ENCODE measurements at places on chromosomes 5 and 9.

- H3K27ac ChIP-seq: 0 out of 2 replicates have a peak overlapping the region, but pooled peaks have one; percentile 16
Measured at GRCh38 chr5:89991592-89991991, 418.0 kb downstream of the CETN3 start.

DNA sequence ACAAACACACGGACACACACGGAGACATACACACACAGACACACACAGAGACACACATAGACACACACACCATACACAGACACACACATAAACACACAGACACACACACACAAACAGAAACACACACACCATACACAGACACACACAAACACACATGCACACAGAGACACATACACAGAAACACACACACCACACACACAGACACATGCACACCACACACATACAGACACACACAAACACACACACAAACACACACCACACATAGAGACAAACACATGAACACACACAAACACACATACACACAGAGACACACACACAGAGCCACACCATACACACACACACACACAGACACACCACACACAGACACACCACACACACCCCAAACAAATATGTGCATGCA lies 152.7 kb upstream of the FOXD4L5 start:
- H3K27me3 ChIP-seq: no peaks in the 10 kb centered on the region
- no peaks in the 10 kb centered on the region for H3K36me3 ChIP-seq
- no peak overlapping the region for H3K27ac ChIP-seq
- no peaks in the 10 kb centered on the region for H3K4me1 ChIP-seq

- no peaks in the 10 kb centered on the region for H3K4me1 ChIP-seq
- DNase-seq: no peak
- H3K36me3 ChIP-seq: no peaks in the 10 kb centered on the region
- no peak overlapping the region for H3K27ac ChIP-seq
- no peaks in the 10 kb centered on the region for H3K27me3 ChIP-seq
Measured at GRCh38 chr9:135882011-135882410, 25.3 kb downstream of the CAMSAP1 start.

DNA sequence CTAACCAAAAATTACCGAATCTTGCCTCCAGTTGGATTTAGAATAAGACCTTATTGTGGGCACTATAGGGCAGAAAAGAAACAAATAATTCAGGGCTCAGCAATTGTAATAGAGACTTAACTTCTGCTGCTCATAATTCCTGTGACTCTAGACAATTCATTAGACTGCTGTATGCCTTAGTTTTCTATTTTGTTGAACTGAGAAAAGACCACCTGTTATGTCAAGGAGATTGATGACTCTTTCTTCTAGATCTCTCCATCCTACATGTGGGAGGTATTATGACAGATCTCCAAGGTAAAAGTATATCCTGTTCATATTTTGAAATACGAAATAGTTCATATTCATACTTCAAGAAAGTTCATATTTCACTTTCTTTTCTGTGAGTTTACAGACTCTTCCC lies 605.1 kb downstream of the PSAT1 start:
- H3K27ac ChIP-seq: no peak overlapping the region
- H3K27me3 ChIP-seq: no peaks in the 10 kb centered on the region
- H3K4me1 ChIP-seq: no peaks in the 10 kb centered on the region
- DNase-seq: no peak
- no peak overlapping the region for H3K4me3 ChIP-seq
- no peaks in the 10 kb centered on the region for H3K36me3 ChIP-seq

GRCh38 chr9:38432922-38433510 lies 8.8 kb upstream of the IGFBPL1 start:
- H3K27me3 ChIP-seq: no peaks in the 10 kb centered on the region
- H3K27ac ChIP-seq: no peak overlapping the region
- no peaks in the 10 kb centered on the region for H3K4me1 ChIP-seq
- H3K4me3 ChIP-seq: no peak overlapping the region
- no peaks in the 10 kb centered on the region for H3K36me3 ChIP-seq

DNA sequence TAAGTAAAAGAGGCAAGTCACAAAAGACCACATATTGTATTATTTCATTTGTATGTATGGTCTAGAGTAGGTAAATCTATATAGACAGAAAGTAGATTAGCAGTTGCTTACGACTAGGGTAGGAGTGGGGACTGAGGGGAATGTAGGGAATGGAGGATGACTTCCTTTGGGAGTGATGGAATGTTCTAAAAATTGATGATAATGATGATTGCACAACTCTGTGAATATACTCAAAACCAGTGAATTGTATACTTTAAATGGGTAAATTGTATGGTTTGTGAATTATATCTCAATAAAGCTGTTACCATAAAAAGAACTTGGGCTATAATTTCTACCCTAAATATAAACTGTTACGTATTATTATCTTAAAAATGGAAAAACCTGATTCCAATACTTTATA lies 35.0 kb downstream of the ADAMTS6 start:
- no peaks in the 10 kb centered on the region for H3K27me3 ChIP-seq
- no peak overlapping the region for H3K4me3 ChIP-seq
- no peaks in the 10 kb centered on the region for H3K4me1 ChIP-seq
- DNase-seq: no peak
- no peak overlapping the region for H3K27ac ChIP-seq

- no peak for DNase-seq
- H3K27ac ChIP-seq: no peak overlapping the region
- H3K4me3 ChIP-seq: no peak overlapping the region
- no peaks in the 10 kb centered on the region for H3K27me3 ChIP-seq
- no peaks in the 10 kb centered on the region for H3K4me1 ChIP-seq
Measured at GRCh38 chr5:175920231-175920811, 47.8 kb downstream of the THOC3 start.

DNA sequence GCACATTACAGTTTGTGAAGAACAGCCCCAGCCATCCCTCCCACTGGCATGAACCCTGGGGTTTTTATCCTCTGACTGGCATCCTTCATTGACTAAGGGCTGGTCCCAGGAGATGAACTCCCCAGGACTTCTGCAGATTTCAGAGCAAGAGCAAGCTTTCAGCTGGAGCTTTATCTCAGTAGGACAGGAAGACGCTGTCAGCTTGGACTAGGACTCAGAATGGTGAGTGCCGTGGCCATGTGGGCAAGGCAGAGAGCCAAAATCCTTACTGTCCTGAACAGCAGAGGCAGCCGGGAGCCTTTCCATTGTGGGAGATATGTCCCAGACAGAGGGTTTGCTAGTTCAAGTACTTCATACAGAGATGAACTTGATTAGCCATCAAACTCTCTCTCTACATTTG lies 3.2 kb upstream of the ACOT12 start:
- H3K36me3 ChIP-seq: no peaks in the 10 kb centered on the region
- H3K27me3 ChIP-seq: no peaks in the 10 kb centered on the region
- H3K4me3 ChIP-seq: no peak overlapping the region

DNA sequence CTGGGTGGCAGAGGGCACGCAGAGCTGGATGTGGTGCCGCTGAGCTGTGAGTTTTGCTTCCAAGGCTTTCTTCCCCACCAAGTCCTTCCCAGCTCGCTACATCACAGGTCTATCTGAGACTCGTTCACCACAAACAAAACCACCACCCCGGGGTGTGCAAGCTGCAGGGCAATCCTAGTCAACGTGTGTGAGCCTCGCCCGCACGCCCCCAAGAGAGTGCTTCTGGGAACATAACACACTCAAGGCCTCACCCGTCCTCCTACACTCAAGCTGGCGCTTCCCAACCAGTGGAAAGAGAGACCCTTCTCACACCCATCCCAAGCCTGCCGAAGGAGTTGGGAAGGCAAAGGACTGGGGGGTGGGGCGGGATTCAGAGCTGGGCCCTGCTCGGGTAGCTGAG lies 10.6 kb downstream of the SNAPC4 start:
- no peak overlapping the region for H3K27ac ChIP-seq
- H3K4me3 ChIP-seq: no peak overlapping the region
- DNase-seq: no peak
- peaks cover 4% of the 10 kb centered on the region for H3K36me3 ChIP-seq
- H3K27me3 ChIP-seq: no peaks in the 10 kb centered on the region

GRCh38 chr5:93724791-93725190 lies 16.6 kb downstream of the POU5F2 start:
- H3K4me3 ChIP-seq: no peak overlapping the region
- no peak for DNase-seq
- no peaks in the 10 kb centered on the region for H3K27me3 ChIP-seq

DNA sequence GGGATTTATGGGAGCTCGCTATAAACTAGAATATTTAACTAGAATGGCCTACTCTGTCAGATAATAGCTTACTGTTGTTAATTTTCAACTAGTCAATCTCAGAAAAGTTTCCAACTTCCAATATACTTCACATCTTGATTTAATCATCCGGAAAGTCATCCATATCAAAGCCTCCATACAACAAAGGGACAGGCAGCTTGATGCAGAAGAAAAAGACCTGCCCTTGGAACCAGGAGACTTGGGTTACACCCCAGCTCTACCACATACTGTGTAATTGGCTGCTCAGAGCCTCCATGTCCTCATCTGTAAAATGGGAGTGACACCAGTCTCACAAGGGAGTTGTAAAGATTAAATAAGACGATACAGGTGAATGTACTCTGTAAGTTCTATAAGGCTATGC lies 1.9 kb downstream of the PTPN3 start:
- H3K27me3 ChIP-seq: peaks cover 10% of the 10 kb centered on the region
- H3K36me3 ChIP-seq: no peaks in the 10 kb centered on the region
- H3K4me1 ChIP-seq: 0 out of 2 replicates have a peak, but pooled peaks cover 4% of the 10 kb centered on the region
- no peak for DNase-seq
- no peak overlapping the region for H3K27ac ChIP-seq
- no peak overlapping the region for H3K4me3 ChIP-seq

- no peak overlapping the region for H3K4me3 ChIP-seq
- H3K4me1 ChIP-seq: no peaks in the 10 kb centered on the region
- DNase-seq: no peak
- H3K27me3 ChIP-seq: peaks cover 69% of the 10 kb centered on the region
- H3K36me3 ChIP-seq: no peaks in the 10 kb centered on the region
- H3K27ac ChIP-seq: no peak overlapping the region
Measured at GRCh38 chr9:138100711-138101350, 223.2 kb downstream of the CACNA1B start.

- DNase-seq: no peak
- H3K4me3 ChIP-seq: no peak overlapping the region
- H3K27me3 ChIP-seq: no peaks in the 10 kb centered on the region
- no peaks in the 10 kb centered on the region for H3K4me1 ChIP-seq
- no peak overlapping the region for H3K27ac ChIP-seq
Measured at GRCh38 chr5:121596882-121597281, 254.8 kb upstream of the FTMT start.

DNA sequence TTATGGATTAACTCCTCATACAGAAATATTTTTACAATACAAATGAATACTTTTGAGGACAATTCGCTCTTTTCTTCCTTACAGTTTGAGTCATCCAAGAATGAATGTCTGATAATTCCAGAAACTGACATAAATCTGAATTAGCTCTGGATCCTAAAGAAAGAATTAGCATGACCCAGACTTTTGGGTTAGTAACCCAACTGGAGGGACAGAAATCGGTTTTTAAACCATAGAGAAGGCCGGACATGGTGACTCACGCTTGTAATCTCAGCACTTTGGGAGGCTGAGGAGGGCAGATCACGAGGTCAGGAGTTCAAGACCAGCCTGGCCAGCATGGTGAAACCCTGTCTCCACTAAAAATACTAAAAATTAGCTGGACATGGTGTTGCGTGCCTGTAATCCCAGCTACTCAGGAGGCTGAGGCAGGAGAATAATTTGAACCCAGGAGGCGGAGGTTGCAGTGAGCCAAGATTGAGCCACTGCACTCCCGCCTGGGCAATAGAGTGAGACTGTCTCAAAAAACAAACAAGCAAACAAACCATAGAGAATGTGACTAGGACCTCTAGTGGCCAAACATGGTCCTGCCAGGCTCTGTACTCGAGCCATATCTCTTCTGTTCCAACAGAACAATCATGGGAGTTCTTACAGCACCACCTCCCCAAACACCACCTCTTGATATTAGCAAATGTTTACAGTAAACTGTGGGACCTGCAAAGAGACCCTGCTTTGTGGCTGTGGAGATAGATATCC lies 44.8 kb downstream of the LURAP1L start:
- DNase-seq: peak; percentile 23
- no peaks in the 10 kb centered on the region for H3K36me3 ChIP-seq
- H3K4me3 ChIP-seq: no peak overlapping the region
- H3K27ac ChIP-seq: no peak overlapping the region

- no peak overlapping the region for H3K4me3 ChIP-seq
- peaks cover 5% of the 10 kb centered on the region for H3K4me1 ChIP-seq
- no peak overlapping the region for H3K27ac ChIP-seq
- H3K36me3 ChIP-seq: no peaks in the 10 kb centered on the region
- DNase-seq: no peak
- no peaks in the 10 kb centered on the region for H3K27me3 ChIP-seq
Measured at GRCh38 chr5:149452007-149452664, 73.0 kb upstream of the IL17B start.

GRCh38 chr9:8115570-8115969 lies 316.0 kb upstream of the DMAC1 start:
- no peaks in the 10 kb centered on the region for H3K36me3 ChIP-seq
- DNase-seq: no peak
- no peak overlapping the region for H3K4me3 ChIP-seq
- no peaks in the 10 kb centered on the region for H3K4me1 ChIP-seq

DNA sequence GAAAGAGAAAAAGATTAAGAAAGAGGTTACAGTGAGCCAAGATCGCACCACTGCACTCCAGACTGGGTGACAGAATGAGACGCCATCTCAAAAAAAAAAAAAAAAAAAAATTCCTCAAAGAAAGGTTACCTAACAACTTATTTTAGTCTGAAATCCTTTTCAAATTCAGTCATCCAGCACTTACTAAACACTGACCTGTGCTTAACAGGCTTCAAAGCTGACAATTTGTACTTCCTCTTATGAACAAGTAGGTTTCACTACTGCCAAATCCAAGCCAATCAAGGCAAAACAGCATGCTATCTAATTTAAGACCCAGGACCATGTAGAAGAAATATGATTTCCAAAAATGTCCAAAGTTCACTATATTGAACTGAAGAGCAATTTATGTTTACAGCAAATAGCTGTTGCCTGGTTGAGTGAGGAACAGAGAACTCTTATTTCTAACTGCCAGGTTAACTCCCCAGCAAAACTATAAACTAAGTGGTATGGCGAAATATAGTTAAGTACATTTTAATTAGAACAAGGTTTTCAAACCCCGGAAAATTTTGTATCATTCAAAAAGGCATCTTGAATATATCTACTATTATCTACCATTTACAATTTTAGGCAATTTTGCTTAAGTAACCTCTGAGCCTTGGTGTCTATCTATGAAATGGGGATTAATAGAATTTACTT lies 13.4 kb downstream of the PWWP2A start:
- H3K27ac ChIP-seq: no peak overlapping the region
- H3K36me3 ChIP-seq: no peaks in the 10 kb centered on the region
- no peak overlapping the region for H3K4me3 ChIP-seq
- peaks cover 6% of the 10 kb centered on the region for H3K4me1 ChIP-seq
- no peaks in the 10 kb centered on the region for H3K27me3 ChIP-seq

- DNase-seq: peak; percentile 62
- H3K27me3 ChIP-seq: no peaks in the 10 kb centered on the region
- H3K4me3 ChIP-seq: peak overlapping the region; percentile 55
- H3K36me3 ChIP-seq: no peaks in the 10 kb centered on the region
- peak overlapping the region; percentile 53 for H3K27ac ChIP-seq
Measured at GRCh38 chr5:1536322-1536845, 12.6 kb upstream of the LPCAT1 start.

Data from MM.1S (cell line).